ENCODE measurements at places on chromosomes 1 and 21. TPM values are rescaled to one million over a fixed set of nuclear protein-coding genes. Genes with fewer than 3 reads are reported as not detected.

- no peak for DNase-seq
Observed at GRCh38 chr1:206890125-206891060, 6.8 kb upstream of the IL24 start.

DNA sequence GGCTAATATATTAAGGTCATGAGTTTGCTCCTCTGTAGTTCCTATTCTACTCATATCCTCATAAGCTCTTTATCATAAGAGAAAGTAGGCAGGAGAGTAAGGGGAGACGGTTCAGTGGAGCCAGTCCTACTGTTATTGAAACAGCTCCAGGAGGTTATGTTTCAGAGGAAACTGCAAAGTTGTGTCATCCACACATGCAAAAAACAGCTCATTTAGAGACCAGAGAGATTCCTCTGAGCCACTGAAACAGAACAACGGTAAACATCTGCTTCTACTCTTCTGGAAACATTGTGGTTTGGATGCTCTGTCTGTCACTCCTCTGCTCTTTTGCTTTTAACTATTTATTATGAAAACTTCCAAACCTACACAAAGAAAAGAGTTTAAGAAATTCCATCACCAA is 66.3 kb upstream of the PPP2R5A start:
- peak; percentile 31 for DNase-seq

DNA sequence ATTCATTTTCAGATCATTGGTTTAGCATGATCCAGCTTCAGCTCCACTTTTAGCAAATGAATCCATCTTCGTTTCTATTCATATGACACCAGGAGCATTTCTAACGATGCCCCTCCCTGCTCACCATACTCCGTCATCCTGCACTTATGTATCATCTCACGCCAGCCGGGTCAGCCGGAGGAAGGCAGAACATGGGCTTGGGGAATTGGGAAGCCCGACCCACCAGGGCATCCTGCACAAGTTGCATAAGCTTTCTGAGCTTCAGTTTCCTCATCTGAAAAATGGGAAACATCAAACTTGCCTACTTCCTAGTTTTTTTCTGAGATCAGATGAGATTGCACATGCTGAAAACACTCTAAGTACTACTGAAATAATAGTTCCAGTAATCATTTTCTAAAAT is 194.7 kb downstream of the AK5 start:
- DNase-seq, result no peak

DNA sequence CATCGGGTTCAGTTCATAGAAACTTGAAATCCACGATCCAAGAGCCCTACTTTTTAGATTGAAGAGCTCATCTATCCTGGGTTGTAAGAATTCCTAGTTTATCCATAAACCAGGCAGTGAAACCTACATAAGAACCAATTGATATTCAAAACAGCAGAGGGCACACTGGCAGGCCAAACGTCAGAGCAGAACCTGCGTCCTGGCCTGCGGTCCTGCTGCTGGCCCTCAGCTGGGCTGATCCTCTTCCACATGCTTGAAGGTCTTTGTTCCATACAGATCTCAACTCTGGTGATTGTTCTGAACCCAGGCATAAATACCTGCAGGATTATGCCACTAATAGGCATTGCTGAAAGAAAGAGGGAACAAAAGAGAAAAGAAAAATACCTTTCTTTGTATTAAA is 47.0 kb downstream of the MT1HL1 start:
- DNase-seq, result no peak

- no peak for DNase-seq
Observed at GRCh38 chr1:98487620-98488019, 173.9 kb upstream of the SNX7 start.

- no peak for DNase-seq
Observed at GRCh38 chr21:34639882-34640788, 25.2 kb upstream of the RCAN1 start.

- no peak for DNase-seq
Observed at GRCh38 chr1:226994586-226995364, 54.7 kb downstream of the COQ8A start.

DNA sequence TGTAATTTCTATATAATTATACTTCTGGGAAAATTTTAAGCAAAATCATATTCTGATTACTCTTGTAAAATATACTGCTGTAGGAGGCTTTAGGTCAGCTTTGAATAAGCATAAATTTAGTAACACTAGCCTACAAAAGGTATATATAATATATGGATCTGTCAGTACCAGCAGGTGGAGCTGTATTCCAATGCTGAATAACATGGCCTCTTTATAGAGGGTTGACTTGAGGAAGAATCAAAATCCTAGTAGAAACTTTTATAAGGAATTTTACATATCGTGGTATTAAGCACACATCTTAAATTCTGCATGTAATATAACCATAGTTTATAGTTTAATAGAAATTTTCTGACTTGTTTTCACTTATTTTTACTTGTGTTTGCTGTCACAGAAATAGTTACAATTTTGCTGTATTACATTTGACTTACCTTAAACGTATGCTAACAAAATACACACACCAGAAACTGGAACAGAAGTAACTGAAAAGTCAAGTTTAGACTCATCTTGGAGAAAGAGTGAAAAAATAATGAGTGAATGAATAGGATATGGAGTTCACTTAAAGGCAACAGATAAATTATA is 79.3 kb downstream of the HMCN1 start:
- DNase-seq, result no peak

DNA sequence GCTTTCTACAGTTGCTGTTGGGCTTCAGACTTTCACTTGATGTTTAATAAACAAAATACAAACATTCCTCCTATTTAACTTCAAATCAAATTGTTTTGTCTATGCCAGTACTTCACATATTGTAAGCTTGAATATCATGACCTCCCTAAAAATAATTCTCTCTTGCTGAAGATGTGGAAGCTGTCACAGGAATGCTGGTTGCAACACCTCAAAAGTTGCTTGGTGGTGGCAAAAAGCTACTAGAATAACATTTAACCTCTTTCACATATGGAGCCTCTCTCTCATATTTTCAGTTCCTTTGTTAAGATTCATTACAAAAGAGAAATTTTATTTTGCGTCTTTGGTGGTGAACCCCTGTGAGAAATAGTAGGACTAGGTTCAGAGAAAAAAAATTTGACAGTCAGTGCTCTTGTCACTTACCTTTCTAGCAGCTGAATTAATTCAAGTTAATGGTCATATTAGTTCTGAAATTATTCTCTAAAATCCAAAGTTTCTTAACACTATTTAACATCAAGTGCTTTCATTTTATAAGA is 25.5 kb upstream of the F13B start:
- DNase-seq, result no peak

GRCh38 chr1:66711420-66711819 is 40.8 kb upstream of the DYNLT5 start:
- DNase-seq, result no peak

The RNU1-2 gene
- 3.1 TPM for polyA plus RNA-seq

The HAPLN2 gene
- polyA plus RNA-seq, result 0.15 TPM

The CA6 gene
- not detected for polyA plus RNA-seq

The PODN gene
- 10.7 TPM for polyA plus RNA-seq
